Mesangial cell (primary cell): ENCODE measurements at places on chromosomes 2 and 18. TPM values are rescaled to one million over a fixed set of nuclear protein-coding genes. Genes with fewer than 3 reads are reported as not detected.

The UGT1A5 gene
- not detected in 2 replicates for total RNA-seq

The ANKRD36B gene
- 8.1 and 9.3 TPM in 2 replicates for total RNA-seq

The BMPR2 gene
- 30.1 and 53.0 TPM in 2 replicates for total RNA-seq

The SNED1 gene
- 1.5 and 6.7 TPM in 2 replicates for total RNA-seq

The EMILIN1 gene
- total RNA-seq, result 15.2 and 79.6 TPM in 2 replicates
